Activated T-cell treated with anti-CD3 and anti-CD28 coated beads, Interleukin-2, amount 50 U/mL, for 24 hours (primary cell): ENCODE measurements at places on chromosomes 2 and 18.

DNA sequence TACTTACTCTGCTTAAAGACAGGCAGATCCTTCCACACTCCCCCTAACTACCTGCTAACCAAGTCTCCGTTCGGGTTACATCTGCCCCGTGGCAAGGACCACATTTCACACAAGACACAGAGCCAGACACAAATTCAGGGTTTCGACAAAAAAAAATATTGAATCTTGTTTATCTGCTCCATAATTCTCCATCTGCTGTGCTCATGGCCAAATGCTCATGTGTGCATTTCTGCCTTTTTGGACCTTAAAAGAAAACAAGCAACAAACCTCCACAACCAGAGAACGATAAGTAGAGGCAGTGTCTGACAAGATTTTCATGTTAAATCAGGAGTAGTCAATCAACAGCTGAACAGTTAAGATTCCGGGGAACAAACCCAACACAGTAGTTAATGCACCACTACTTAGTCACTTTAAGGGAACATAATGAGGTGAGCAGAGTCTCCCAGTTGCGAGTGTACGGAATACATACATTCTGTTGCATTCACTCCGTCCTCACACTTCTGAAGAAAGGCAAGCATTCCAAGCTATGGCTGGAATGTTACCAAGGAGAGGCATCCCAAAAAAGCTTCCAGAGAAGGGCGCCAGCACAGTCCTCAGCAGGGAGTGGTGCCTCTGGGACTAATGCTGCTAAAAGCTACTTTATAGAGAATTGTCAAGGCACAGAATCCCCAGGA lies 121.0 kb downstream of the ANKRD44 start:
- no peak for DNase-seq

GRCh38 chr2:119174216-119174992 lies 15.9 kb upstream of the C1QL2 start:
- peak; percentile 72 for DNase-seq

DNA sequence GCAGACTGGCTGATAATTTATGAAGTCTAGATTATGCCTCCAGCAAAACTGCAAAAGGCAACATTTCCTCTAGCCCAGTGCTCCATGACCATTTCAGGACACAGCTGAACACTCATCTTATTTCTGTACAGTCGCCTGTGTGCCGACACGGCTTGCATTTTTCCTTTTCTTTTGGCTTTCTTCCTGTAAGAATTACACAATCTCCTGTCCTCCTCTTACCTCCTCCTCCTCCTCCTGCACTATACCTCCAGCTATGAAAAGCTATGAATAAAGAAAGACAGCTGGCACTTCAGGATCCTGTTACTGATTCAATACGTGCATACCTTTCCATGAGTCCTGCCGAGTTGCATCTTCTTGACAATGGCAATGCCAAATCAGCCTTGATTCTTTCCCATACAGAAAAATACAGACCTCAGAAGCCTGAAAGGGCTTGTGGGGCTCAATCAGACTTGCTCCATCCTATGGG lies 32.2 kb upstream of the TRIB2 start:
- no peak for DNase-seq

GRCh38 chr2:161556440-161556839 lies 67.8 kb upstream of the SLC4A10 start:
- DNase-seq = no peak

- no peak for DNase-seq
These were observed 40.4 kb downstream of the FRZB start for GRCh38 chr2:182826064-182826463.

GRCh38 chr18:31626409-31626808 lies 34.7 kb downstream of the TTR start:
- DNase-seq = no peak

- no peak for DNase-seq
These were observed 2.8 kb downstream of the CLK1 start for GRCh38 chr2:200861617-200862155.

DNA sequence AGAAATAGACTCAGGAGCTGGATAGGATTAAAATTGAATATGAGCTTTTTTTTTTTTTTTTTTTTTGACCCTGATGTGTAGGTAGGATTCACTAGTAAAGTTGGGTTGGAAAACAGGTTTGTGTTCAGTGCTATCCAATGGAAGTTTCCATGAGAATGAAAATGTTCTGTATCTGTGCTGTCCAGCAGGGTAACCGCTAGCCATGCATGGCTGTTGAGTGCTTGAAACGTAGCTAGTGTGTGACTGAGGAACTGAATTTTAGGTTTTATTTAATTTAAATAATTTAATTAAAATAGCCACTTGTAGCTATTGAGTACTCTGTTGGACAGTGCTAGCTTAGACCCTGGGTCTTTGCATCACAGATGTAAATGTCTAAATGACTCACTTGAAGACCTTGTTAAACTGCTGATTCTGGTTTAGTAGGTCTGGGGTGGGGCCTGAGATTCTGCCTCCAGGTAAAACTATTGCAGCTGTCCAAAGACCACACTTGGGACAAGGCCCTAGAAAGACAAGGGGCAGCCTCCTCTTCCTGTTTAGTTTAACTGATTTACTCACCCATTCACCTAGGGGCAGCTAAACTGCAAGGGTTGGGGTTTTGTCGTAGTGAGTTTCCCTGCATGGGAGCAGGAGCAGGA lies 84.7 kb upstream of the STON1 start:
- DNase-seq = no peak

DNA sequence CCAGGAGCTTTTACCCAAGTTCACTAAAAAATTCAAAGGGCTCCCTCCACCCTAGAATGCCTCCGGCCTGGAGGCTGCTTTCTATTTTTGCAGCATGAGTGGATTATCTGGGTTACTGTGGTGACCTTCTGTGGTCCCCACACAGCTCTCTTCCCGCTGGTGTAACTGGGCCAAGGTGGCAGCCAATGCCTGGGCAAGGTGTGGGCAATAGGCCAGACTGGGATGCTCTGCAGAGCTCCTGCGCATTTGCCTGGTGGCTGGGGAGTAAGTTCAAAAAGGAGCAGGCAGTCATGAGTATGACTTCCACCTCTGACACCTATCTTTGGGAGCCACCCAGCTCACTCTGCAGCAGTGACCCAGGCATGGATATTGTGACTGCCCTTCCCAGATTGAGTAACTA lies 130.5 kb upstream of the SPRED2 start:
- DNase-seq = no peak

- no peak for DNase-seq
These were observed 225.9 kb upstream of the RASGRP3 start for GRCh38 chr2:33250417-33251029.
